ENCODE measurements at places on chromosomes 3 and 15.

GRCh38 chr3:117409701-117410459, 700.3 kb downstream of the TUSC7 start:
- no peak for DNase-seq

GRCh38 chr3:101853982-101854381, 4.7 kb downstream of the NFKBIZ start:
- no peak for DNase-seq

GRCh38 chr3:16407366-16407765, 106.1 kb downstream of the RFTN1 start:
- no peak for DNase-seq

- no peak for DNase-seq
Measured at GRCh38 chr15:61689067-61689466, 371.2 kb downstream of the VPS13C start.

DNA sequence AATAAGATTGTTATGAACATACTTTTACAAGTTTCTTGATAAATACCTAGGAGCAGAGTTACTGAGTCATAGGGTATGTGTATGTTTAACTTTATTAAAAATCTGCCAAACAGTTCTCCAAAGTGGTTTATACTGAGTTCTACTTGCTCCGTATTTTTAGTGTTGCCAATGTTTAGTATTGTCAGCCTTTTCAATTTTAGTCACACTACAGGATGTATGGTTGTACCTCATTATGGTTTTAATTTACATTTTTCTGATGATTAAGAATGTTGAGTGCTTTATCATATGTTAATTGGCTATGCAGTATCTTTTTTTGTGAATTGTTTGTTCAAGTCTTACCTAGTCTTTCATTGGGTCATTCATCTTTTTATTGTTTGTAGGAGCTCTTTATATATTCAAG, 4.3 kb downstream of the TMOD3 start:
- no peak for DNase-seq

GRCh38 chr15:60218256-60218655, 179.5 kb downstream of the ANXA2 start:
- no peak for DNase-seq

DNA sequence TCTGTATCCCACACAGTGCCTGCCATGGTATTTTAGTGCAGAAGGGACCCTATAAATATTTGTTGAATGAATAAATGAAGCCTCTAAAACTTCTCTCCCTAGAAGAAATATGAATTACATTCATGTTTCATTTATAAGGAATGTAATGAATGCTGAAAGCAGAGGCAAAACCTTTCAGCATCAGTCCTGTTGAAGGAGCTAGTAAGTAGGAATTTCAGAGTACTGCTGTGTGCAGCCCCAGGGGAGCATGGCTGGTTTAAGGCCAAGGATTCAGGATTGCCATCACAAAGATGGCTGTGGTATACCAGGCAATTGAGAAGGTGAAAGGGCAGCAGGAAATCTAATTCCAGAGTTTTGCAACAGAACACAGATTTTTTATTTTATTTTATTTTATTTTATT, 1131.4 kb downstream of the IGSF11 start:
- DNase-seq, result no peak

DNA sequence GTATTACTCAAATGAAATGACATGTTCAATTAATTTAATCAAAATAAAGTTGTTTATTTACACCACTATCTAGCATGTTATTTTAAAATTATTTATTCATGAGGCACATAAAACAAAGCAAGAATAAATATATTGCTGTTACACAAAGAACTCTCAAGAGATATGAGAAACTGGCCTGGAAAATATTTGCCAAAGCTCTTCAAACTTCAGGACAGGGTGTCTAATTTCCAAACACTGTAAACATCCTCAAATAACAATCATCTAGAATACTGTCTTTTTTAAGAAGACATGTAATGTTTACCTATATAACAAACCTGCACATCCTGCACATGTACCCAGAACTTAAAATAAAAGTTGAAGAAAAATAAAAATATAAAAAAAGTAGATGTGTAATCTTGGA, 876.6 kb downstream of the TUSC7 start:
- no peak for DNase-seq

DNA sequence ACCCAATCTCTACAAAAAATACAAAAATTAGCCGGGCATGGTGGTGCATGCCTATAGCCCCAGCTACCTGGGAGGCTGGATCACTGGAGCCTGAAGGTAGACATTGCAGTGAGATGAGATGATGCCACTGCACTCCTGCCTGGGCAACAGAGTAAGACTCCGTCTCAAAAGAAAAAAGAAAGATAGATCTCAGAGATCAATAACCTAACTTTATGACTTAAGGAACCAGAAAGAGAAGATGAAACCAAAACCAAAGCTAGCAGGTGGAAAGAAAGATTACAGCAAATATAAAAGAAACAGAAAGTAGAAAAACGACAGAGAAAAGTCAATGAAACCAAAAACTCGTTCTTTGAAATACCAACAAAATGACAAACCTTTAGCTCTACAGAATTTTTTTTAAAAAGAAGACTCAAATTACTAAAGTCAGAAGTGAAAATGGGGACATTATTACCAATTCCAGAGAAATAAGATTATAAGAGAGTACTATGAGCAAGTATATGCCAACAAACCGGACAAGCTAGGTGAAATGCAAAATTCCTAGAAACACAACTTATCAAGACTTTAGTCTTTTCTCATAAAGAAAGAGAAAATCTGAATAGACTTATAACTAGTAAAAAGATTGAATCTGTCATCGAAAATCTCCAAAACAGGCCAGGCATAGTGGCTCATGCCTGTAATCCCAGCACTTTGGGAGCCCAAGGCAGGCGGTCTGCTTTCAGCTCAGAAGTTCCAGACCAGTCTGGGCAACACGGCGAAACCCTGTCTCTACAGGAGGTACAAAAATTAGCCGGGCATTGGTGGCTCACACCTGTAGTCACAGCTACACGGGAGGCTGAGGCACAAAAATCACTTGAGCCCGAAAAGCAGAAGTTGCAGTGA, 35.0 kb downstream of the ACAP2 start:
- DNase-seq, result no peak

GRCh38 chr3:49813497-49814174, at the start of gene UBA7:
Gene UBA7 (minus strand): TSS chr3:49813953. CDS start chr3:49813787, 166 bp downstream.
- no peak for DNase-seq

GRCh38 chr3:114632757-114633424, 339.1 kb downstream of the TIGIT start:
- no peak for DNase-seq

GRCh38 chr15:97750060-97750459, 210.4 kb upstream of the ARRDC4 start:
- no peak for DNase-seq

DNA sequence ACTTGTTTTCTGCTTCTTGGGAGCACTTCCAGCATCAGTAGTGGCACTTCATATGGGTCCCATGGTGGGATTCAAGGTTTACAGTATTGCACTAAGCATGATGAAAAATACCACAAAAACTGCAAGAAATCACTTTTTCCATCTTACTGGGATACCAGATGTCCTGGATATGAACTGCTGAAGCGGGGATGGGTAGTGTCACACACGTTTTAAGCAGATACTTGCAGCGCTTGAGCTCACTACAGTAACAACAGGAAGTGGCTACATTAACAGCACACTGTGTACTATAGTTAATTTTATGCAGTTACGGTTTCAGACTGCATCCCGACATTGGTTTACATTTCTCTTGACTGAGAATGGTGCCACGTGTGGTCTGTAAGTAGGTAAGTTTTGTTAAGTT, 3.5 kb upstream of the ISG20 start:
- no peak for DNase-seq

GRCh38 chr3:45599424-45599886, 4.9 kb downstream of the LIMD1 start:
- no peak for DNase-seq

DNA sequence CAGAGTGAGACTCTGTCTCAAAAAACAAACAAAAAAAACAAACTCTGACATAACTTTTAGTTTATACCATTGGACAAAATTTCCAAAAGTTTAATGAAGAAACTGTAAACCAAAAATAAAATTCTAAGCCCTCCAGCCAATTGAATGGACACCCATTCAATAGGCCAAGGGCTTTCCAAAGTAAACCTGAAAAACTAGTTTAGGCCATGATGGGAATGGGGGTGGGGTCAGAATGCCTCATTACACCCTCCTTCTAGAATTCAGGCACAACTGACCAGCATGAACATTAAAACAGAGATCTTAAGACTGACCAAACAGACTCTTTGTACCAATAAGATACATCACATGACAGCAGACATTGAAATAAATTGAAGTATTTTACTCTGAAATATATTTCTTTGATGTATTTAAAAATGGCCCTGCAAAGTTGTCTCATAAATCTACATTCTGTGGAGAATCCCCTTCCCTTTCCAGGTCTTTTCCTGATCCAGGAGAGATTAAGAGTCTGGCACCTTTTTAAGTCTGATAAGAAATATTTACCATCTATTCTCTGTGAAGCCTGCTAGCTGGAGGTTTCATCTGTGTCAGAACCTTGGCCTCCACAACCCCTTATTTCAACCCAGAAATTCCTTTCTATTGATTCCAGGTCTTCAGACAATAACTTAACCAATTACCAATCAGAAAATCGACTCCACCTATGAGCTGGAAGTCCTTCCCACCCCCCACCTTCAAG, 15.7 kb downstream of the THOC7 start:
- DNase-seq, result no peak

DNA sequence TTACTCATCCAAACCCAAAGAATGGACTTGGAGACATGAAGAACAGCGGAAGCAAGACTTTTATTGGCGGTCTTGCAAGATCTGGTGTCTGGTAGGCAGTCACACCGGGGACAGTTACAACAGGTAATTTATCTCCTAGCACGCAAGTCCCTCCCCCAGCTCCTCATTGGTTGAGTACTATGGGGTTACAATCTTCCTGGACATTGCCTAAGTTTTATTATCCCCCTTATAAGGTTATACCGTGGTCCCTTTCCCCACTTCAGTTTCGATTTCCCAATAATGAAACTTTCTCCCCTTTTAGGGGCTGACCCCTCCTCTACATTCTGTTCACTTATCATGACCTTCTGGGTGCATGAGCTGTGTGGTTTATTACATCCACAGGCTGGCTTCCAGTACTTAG, 18.7 kb downstream of the ARL8B start:
- DNase-seq, result no peak

GRCh38 chr3:14234251-14235002, 55.8 kb downstream of the LSM3 start:
- DNase-seq, result no peak

DNA sequence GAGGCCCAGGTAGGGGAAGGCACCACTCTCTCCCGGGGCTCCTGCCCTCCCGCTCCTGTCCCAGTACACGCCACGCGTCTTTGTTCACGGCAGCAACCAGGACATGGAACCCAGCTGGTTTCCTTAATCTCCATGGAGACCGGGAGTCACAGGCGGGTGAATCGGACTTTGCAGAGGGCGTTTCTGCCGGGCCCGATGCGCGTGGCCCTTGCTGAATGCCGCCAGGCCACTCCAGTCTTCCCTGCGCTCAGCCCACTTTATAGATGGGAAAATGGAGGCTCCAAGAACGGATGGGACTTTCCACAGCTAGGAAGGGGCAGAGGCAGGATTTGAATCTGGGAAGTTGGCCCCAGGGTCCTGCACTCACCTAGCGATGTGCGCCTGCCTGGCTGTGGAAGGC, 7.4 kb downstream of the PLXND1 start:
- no peak for DNase-seq

- DNase-seq, result no peak
Measured at GRCh38 chr3:141426404-141427034, 58.2 kb downstream of the ZBTB38 start.

DNA sequence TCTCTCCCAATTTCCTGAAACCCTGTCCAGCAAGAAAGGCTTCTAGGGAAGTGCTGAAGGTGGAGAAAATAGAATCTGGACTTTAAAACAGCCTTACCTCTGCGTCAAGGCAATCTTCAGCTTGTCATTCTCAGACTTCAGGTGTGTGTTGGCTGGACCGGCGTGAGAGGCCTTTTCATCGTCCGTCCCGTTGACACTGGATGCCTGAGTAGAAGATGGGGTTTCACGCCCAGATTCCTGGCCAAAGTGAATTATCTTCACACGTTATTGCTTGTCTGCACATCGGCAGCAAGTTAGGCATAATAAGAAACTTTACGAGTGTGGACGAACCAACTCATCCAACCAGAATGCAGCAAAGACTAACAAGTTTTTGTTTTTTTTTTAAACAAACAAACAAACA, 49.5 kb downstream of the WHAMM start:
- DNase-seq, result no peak

- DNase-seq, result no peak
Measured at GRCh38 chr3:67557848-67558355, 96.5 kb downstream of the SUCLG2 start.
